ENCODE measurements at places on chromosomes 12 and 14.

- no peak for DNase-seq
These were observed 17.9 kb downstream of the PXN start for GRCh38 chr12:120247621-120248030.

GRCh38 chr12:87270919-87271318, 758.3 kb downstream of the C12orf50 start:
- no peak for DNase-seq

DNA sequence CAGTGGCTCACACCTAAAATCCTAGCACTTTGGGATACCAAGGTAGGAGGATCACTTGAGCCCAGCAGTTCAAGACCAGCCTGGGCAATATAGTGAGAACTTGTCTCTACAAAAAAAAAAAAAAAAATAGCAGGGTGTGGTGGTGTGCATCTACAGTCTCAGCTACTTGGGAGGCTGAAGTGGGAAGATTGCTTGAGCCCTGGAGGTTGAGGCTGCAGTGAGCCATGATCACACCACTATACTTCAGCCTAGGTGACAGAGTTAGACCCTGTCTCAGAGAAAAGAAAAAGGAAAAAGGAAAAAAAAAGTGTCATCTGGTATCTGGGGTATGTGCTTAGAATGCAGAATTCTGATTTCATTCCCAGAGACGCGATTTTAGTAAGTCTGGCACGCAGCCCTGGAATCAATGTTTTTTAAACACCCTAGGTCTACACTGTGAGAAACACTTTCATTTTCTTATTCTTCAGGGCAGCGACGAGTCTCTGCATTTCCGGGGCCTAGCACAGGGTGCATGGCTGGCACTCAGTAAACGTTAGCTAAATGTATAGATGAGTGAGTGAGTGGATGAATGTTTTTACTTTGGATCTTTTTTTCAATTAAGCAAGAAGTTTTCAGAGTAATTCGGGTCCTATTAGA, 243.8 kb upstream of the PWP1 start:
- no peak for DNase-seq

DNA sequence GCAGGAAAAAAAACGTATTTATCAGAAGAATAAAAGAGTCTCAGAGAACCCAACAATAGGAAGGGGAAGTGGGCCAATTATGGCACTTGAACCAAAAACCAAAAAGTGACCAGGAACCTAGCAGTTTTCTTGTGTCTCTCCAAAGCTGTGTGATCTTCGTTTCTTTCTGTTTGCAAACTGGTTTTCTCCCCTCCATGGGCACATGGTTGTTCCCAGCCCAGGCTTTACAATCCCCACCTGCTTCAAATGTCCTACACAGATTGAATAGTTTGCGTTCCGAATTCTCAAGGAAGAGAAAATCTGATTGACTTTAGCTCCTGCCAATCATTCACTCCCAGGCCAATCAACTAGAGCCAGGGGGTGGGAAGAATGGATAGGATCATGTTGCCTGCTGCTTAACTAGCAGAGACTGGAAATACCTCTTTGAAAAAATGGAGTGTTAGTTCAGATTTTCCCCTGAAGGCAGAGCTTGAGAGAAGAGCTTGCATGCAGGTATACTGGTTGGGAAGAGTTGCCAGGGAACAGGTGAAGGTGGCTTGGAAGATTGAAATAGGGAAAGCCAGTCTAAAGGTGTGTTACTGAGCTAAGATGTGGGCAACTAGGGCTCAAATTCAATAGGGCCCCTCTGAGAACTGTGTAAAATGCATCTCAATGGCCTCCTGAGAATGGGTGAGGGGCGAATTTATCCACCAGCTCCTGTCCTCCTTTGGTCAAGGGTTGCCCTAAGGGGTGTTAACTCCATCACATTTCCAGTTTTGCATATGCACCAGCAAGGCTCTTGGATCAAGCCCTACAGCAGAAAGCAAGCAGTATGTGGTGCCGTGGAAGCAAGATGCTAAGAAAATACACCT, 106.4 kb upstream of the SRRM4 start:
- DNase-seq, result peak; percentile 23

- no peak for DNase-seq
These were observed 318.4 kb downstream of the SYT1 start for GRCh38 chr12:79183003-79183402.

- DNase-seq, result no peak
These were observed 90.5 kb downstream of the SLC2A13 start for GRCh38 chr12:40015345-40015744.

GRCh38 chr12:101799774-101800173, 31.0 kb downstream of the GNPTAB start:
- DNase-seq, result no peak

DNA sequence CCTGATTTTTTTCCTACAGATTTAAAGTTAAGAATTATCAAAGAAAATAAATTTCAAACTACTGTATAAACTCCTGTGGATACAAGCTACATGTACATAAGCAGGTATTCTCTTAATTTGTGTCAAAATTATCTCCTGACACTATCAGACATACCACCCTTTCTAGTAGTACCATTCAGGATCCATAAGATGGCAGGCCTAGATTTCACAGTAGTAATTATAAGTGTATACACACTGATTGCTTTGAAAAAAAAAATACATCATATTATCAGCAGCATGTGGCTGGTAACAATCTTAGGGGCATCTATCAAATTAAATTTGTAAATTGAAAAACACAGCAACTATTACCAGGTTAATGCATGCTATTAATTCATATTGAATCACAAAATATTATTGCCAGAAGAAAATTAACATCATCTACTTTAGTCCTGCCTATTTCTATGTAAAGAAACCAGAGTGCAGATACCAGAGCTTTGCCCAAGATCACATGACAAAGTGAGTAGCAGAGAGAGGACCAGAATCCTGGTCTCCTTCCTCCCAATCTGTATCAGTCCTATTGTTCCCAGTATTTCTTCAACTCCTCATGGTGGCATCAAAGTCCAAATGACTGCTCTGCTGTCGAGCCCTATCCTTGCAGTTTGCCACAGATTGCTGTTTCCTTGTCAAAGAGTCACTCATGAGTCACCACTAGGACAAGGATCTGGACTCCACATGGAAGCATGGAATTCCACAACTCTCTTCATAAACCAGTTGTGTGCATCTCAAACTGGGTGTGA, 27.7 kb upstream of the CALM1 start:
- DNase-seq, result no peak

DNA sequence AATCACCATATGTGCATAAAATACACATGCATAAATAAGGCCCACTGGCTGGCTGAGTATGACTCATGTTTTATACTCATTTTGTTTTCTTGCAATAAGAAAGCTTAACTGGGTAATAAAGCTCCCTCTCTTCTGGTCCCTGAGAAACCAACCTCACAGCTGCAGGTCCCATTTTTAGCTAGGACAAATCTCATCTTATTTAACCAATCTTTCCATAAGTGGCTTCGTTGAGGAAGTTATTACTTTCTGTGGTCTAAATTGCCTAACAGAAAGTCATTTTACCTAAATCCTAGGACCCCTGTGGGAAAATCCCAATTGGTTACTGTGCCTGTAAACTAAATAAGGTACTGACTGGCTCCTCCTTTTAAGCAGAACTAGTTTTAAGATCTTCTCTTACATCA, 232.8 kb upstream of the FBXO33 start:
- DNase-seq, result no peak

- DNase-seq, result no peak
These were observed 50.8 kb upstream of the PIWIL1 start for GRCh38 chr12:130286741-130287440.

Measured in NCI-H774 (cell line).